ENCODE measurements at places on chromosomes 1 and 21. TPM values are rescaled to one million over a fixed set of nuclear protein-coding genes. Genes with fewer than 3 reads are reported as not detected.

The PRR9 gene
- not detected for total RNA-seq

The EXTL1 gene
- total RNA-seq = 0.19 TPM

The ANGPTL3 gene
- not detected for total RNA-seq

The GSTM1 gene
- total RNA-seq = not detected

The CFAP57 gene
- not detected for total RNA-seq

The SLC45A1 gene
- 1.2 TPM for total RNA-seq

The ESRRG gene
- not detected for total RNA-seq

The SPRR5 gene
- not detected for total RNA-seq

The CD1B gene
- not detected for total RNA-seq

- no peak overlapping the region for H3K27ac ChIP-seq
- peaks cover 24% of the 10 kb centered on the region for H3K36me3 ChIP-seq
- no peak for DNase-seq
- no peaks in the 10 kb centered on the region for H3K27me3 ChIP-seq
- no peak overlapping the region for H3K4me3 ChIP-seq
These were observed 31.9 kb downstream of the PRKCZ start for GRCh38 chr1:2082064-2082463.

DNA sequence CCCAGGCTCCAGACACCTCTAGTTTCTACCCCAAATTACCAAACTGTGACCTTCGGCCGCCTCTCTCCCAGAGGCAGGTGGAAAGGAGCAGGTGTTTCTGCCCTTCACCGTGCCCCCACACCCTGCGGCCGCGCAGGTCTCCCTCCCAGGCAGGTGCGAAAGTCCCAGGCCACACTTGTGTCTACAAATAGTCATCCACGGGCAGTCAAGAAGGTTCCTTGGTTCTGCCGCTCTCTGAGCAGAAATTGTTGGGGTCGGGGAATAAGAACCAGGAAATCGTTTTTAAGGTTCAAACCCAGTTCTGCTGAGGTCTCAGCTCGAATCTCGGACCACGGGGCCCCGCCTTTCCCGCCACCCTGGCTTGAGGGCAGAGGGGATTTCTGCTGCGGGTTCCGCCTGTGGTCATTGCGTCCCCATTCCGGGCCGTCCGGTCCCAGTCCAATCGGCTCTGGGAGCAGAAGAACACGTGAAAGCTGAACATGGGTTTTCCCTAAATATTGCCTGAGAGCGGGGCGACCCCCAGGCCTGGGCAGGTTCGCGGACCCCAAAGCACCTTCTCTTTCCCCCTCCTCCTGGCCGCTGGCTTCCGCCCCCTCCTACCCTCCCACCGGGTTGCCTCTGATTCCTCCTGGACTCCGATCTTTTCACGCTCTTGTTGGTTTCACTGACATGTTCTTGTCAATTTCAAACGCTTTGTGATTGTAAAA, 1.2 kb upstream of the ATF3 start:
- H3K36me3 ChIP-seq = no peaks in the 10 kb centered on the region
- DNase-seq = no peak
- peaks cover 22% of the 10 kb centered on the region for H3K4me1 ChIP-seq
- peak overlapping the region; percentile 90 for H3K4me3 ChIP-seq
- H3K27me3 ChIP-seq = peaks cover 81% of the 10 kb centered on the region

GRCh38 chr1:170461291-170461747, 70.6 kb upstream of the GORAB start:
- H3K36me3 ChIP-seq = peaks cover 3% of the 10 kb centered on the region
- DNase-seq = no peak
- peaks cover 32% of the 10 kb centered on the region for H3K27me3 ChIP-seq

DNA sequence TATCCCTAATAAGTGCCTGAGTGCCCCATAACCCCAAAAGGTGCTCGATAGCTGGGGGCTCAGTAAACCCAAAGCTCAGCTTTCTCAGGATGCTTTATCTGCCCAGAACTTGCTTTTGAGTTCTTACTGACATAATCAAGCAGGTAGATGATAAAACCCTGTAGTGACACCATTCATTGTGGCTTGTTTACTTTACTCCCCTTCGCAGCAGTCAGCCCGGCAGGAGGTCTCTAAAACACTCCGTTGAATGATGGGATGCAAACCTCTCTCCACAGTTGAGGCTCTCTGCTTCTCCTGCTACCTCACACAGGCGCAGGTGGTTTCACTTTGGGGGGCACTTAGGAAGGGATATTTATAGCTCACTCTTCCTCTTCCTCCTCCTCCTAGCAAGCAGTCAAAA, 349.4 kb downstream of the HLX start:
- H3K4me3 ChIP-seq = no peak overlapping the region
- peaks cover 12% of the 10 kb centered on the region for H3K36me3 ChIP-seq
- no peak overlapping the region for H3K27ac ChIP-seq
- no peak for DNase-seq
- H3K4me1 ChIP-seq = no peaks in the 10 kb centered on the region

GRCh38 chr1:90821152-90821787, 104.2 kb upstream of the BARHL2 start:
- DNase-seq = no peak
- H3K4me3 ChIP-seq = no peak overlapping the region
- H3K27ac ChIP-seq = no peak overlapping the region
- peaks cover 41% of the 10 kb centered on the region for H3K27me3 ChIP-seq
- H3K4me1 ChIP-seq = no peaks in the 10 kb centered on the region
- peaks cover 3% of the 10 kb centered on the region for H3K36me3 ChIP-seq

DNA sequence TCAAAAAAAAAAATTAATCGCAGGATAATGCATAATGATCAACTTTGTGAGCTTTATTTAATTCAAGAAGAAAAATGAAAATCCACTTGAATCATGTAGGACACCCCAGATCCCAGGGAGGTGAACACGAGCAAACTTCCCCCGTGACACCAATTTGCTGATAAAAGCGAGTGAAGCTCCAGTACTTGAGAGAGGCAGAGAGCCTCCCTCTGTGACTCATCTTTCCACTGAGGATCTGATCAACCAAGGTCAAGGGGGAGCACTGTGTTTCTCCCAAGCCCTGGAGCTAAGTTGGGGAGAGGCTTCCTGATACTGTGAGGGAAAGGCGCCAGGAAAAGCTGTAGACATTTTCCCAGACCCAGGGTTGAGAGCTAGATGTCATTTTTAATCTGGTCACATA, 160.9 kb downstream of the SLC44A5 start:
- H3K36me3 ChIP-seq = peaks cover 7% of the 10 kb centered on the region
- H3K27me3 ChIP-seq = no peaks in the 10 kb centered on the region
- no peak overlapping the region for H3K4me3 ChIP-seq
- no peak for DNase-seq
- H3K27ac ChIP-seq = no peak overlapping the region

- DNase-seq = no peak
- H3K27me3 ChIP-seq = peaks cover 2% of the 10 kb centered on the region
- H3K4me3 ChIP-seq = no peak overlapping the region
- no peak overlapping the region for H3K27ac ChIP-seq
These were observed 7.1 kb upstream of the DIRAS3 start for GRCh38 chr1:68057564-68057963.

DNA sequence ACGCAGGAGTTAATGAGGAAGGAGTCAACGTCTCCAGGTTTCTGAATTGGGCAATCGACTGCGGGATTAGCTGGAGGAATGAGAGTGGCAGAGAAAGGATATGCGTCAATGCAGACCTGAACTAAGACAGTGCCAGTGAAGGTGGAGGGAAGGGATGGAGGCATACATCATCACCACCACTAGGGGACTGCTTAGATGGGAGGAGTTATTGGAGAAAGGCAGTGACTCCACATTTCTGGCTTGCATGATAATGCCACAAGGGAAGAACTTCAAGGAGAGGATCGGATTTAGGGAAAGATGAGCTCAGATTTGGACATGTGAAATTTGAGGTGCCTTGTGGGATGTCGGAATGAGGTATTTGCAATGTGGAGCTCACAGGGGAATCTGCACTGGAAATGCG, 17.5 kb downstream of the VASH2 start:
- no peaks in the 10 kb centered on the region for H3K4me1 ChIP-seq
- H3K27me3 ChIP-seq = peaks cover 32% of the 10 kb centered on the region
- DNase-seq = no peak
- no peak overlapping the region for H3K4me3 ChIP-seq
- H3K36me3 ChIP-seq = no peaks in the 10 kb centered on the region

DNA sequence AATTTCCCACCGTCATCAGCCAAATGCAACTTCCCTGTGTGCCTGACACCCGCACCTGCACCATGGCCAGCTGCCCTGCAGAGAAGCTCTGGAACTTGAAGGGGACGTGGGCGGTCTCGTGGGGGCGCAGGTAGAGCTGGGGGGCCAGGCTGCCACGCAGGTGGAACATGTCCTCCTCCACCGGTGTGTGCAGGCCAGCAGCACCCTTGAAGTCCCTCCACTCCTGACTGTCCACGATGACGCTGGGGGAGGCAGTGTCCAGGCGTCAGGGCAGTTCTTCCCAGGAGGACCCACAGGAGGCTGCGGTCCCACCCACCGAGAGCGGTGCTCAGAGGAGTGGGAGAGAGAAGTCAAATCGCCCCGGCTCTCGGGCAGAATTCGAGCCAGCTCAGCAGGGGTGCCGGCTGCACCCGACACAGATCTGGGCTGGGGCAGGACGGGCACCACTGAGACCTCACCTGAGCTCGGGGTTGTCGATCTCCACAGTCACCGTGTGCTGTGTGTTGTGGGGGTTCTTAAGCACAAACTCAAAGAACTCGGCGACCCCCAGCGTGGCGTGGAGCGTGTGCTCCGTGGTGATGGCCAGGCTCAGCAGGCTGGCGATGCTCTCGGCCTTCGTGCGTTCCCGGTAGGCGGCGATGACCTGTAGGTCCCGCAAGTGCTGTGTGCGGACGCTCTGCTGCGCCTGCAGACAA, 117.7 kb downstream of the NPHP4 start:
- no peaks in the 10 kb centered on the region for H3K27me3 ChIP-seq
- peaks cover 25% of the 10 kb centered on the region for H3K36me3 ChIP-seq
- H3K4me1 ChIP-seq = no peaks in the 10 kb centered on the region
- no peak for DNase-seq

GRCh38 chr1:7768583-7768982, 2.5 kb upstream of the VAMP3 start:
- peaks cover 5% of the 10 kb centered on the region for H3K27me3 ChIP-seq
- no peaks in the 10 kb centered on the region for H3K36me3 ChIP-seq
- H3K4me1 ChIP-seq = peaks cover 31% of the 10 kb centered on the region
- DNase-seq = no peak
- H3K4me3 ChIP-seq = no peak overlapping the region

DNA sequence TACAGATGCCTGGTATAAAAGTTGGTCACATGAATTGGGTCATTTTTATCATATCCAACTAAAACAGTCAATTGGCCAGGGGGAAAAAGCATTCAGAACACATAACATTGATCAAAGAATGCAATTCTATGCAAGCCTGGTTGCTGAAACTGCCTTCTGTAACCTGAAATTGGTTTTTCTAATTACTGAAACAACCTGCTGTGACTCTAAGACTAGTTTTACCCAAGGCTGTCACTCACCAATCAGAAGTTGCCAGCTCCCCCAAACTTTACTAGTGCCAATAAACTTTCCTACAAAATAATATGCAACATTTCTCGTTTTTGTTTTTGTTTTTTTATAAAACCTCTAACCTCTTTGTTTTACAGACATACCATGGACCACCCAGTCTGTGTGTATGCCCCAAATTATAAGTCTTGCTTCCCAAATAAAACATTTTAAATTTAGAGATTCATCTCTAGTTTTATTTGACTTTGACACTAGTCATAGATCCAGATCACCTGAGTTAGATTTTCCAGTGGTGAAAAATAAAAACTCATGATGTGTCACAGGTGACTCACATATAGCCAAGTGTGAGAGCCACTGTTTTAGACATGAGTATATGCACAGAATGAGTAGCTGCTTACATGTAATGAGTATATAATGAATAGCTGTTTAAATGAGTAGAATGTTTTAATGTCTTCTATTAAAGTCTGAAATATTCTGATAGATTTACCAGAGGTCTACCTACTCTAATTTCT, 64.2 kb upstream of the CR2 start:
- H3K4me1 ChIP-seq = no peaks in the 10 kb centered on the region
- no peak overlapping the region for H3K27ac ChIP-seq
- no peak for DNase-seq

DNA sequence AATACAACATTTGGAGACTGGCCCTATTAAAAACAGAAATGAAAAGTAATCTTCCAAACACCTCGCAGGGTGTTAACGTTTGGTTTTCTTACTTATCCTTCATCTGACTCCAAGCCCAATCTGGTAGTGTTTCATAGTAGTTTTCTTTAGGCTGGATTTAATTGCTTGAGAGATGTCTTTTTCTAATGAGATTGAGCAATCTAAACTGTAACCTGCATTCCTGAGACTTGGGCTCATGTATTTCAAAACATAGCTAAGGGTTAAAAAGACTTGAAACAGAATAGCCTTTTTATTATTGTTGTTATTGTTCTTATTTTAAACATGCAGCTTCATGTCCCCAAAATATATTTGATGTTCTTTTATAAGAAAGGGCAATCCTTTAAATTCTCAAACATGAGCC, 278.9 kb downstream of the TGFB2 start:
- H3K4me3 ChIP-seq = no peak overlapping the region
- H3K4me1 ChIP-seq = no peaks in the 10 kb centered on the region
- no peaks in the 10 kb centered on the region for H3K27me3 ChIP-seq
- no peak overlapping the region for H3K27ac ChIP-seq
- H3K36me3 ChIP-seq = no peaks in the 10 kb centered on the region

Data from naive thymus-derived CD8-positive, alpha-beta T cell (primary cell).